ENCODE measurements at places on chromosomes 11 and 22. TPM values are rescaled to one million over a fixed set of nuclear protein-coding genes. Genes with fewer than 3 reads are reported as not detected.

- DNase-seq, result no peak
Observed at GRCh38 chr11:47688111-47688510, 27.1 kb downstream of the AGBL2 start.

GRCh38 chr11:108929241-108929640 lies 264.4 kb downstream of the DDX10 start:
- DNase-seq, result no peak

Gene BIRC3
- 105 TPM for total RNA-seq

Gene TH
- total RNA-seq, result not detected

Gene C11orf42
- not detected for total RNA-seq

Gene SLN
- not detected for total RNA-seq

Data from activated T-cell treated with anti-CD3 and anti-CD28 coated beads, Interleukin-2, amount 50 U/mL, for 4 hours (primary cell).